ENCODE measurements at places on chromosomes 6 and 20.

DNA sequence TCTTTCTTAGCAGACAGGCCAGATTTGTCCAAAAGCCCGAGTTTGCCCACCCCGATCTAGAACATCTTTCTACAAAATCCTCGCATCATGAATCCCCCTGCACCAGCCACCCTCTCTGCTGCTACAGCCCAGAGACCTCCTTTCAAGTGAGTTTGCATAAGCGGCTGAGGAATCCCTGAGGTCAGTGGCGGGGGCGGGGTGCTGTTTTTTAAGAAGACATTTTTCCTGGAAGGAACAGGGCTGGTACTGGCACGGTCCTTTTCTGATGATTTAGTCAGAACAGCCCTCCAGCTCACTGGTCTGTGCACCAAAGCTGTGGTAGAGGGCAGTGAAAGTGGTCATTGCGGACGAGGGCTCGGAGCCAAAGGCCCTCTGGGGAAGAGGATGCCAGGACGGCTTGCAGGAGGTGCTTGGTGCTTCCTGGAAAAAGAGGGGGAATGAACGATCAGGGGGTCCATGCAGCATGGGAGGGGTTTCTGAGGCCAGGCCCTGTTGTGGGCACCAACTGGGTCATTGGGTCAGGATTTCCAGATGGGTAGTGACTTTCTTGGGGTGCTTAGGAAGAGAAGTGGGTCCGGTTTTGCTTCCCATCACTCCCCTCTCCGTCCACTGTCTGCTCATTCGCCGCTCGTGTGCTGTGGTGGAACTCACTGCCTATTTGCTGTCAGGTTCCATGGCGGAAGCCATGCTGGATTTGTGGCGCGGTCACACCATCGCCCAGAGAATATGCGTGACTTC, 50.4 kb downstream of the GNAS-AS1 start:
- DNase-seq: no peak

DNA sequence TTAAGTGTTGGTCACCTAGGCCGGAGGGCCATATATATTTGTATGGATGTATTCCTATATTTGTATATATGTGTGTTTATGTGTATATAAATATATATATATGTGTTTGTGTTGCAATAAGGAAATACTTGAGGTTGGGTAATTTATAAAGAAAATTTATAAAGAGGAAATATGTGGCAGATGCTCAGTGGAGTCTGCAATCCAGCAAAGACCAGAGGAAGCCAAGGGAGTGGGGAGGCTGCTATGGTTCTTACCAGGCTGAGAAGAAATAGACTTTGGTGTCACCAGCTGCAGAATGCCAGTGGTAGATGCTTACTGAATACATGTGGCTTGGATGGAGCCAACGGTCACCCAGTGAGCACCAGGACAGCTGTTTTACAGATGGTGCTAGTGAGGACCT, 97.4 kb upstream of the ELOVL5 start:
- no peak for DNase-seq

- DNase-seq: no peak
Measured at GRCh38 chr20:23366384-23366783, 4.4 kb downstream of the GZF1 start.

DNA sequence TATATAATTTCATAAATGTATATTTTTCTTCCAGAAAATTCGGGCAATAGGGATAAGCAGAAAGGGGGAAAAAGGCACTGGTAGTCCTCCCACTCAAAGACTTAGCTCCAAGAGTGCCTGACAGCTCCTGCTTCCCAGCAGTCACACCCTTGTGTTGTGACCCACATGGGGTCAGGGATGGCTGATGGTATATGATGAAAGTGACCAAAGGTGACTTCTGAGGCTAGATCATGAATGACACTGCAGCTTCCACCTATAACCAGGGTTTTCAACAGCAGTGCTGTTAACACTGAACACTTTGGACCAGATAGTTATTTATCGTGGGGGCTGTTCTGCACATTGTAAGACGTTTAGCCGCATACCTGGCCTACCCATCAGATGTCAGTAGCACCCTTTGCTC, 22.3 kb downstream of the FAM50B start:
- DNase-seq: no peak

DNA sequence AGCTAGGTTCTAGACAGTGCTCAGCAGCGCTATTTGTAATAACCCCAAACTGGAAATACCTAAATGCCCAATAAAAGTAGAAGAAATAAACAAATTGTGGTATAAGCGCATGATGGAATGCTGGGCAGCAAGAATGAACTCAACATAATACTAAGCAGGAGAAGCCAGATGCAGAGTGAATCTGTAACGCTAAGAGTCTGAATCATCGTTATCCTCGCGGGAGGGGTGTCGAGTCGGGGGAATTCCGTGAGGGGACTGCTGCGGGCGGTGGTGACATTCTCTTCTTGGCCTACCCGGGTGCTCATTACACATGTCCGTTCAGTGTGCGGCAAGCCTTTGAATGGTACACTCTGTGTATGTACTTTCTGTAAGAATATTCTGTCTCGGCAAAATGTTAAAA, 83.7 kb downstream of the SULF2 start:
- DNase-seq: no peak

- DNase-seq: no peak
Measured at GRCh38 chr6:119157506-119157815, 79.0 kb upstream of the FAM184A start.
